T-helper 1 cell (primary cell): ENCODE measurements at places on chromosomes 3 and 15.

- DNase-seq = no peak
Measured at GRCh38 chr3:187946163-187946691, 201.0 kb upstream of the BCL6 start.

- DNase-seq = no peak
Measured at GRCh38 chr3:117563063-117563462, 853.5 kb downstream of the TUSC7 start.

GRCh38 chr3:185658504-185658912 is 72.4 kb downstream of the SENP2 start:
- DNase-seq = no peak

DNA sequence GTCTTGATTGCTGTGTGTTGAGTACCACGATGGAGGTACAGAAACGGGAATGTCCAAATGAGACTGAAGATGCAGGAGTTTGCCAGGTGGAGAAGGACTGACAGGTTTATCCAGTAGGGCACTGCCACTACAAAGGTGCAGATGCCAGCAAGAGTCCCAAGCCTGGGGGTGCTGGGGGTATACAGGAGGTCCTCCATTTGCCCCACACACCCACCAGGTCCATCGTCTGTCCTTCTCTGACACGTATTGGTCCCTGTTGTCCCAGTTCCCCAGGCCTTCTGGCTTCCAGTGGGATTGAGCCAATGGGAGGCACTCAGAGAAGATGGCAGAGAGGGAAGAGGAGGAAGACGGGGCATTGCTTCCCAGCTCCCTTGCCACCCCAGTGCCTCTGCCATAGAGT is 6.6 kb downstream of the HAPLN3 start:
- no peak for DNase-seq
